Activated CD8-positive, alpha-beta T cell treated with anti-CD3 and anti-CD28 coated beads, Interleukin-2, amount 10 ng/mL, durations not matched to agents 7 days and 5 days (primary cell): ENCODE measurements at places on chromosomes 1 and 21. TPM values are rescaled to one million over a fixed set of nuclear protein-coding genes. Genes with fewer than 3 reads are reported as not detected.

Gene H6PD
- total RNA-seq = 9.7 TPM

Gene LAMB3
- total RNA-seq = 0.84 TPM

Gene HMGCL
- total RNA-seq = 27.1 TPM

Gene MATN1
- not detected for total RNA-seq

Gene BEST4
- total RNA-seq = 0.42 TPM

Gene PAQR6
- total RNA-seq = 8.6 TPM
